ENCODE measurements at places on chromosomes 13 and 19. TPM values are rescaled to one million over a fixed set of nuclear protein-coding genes. Genes with fewer than 3 reads are reported as not detected.

Gene CTU1
- 10.7 TPM for total RNA-seq

Gene NAT14
- total RNA-seq, result 9.2 TPM

DNA sequence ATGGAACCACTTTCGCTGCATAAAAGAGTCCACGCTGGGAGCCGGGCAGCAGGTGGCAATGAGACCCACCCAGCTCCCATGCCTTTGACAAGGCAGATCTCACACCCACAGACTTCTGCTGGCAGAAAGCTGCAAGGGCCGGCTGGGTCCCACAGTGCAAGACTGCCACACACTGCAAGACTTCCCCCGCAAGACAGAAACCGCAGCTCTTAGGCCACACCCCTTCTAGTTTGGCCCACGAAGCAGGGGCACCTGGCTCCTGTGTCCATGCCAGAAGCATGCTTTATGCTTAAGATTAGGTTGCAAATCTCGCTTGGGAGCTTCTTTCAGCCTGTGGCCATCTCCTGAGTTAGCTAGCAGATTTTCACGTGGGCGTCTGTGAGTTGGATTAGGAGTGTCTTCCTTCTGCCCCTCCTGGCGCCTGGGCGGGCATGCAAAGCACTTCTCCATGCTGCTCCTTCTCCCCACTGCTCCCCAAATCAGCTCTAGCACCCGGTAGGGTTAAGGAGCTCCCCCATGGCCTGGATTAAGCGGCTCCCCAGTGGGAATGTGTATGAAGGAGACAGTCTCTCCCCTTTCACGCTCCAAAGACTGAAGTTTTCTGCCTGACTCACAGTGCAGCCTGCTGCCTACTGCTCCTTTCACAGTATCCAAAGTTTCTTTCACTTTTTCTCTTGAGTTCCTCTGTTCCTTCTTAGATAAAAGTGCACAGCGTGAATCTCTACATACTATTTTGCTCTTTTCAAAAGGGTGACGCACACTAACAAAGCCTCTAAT is 17.7 kb downstream of the GPC6 start:
- DNase-seq, result no peak

- DNase-seq, result no peak
Observed at GRCh38 chr13:79501538-79502232, 20.7 kb downstream of the NDFIP2 start.

- DNase-seq, result no peak
Observed at GRCh38 chr19:21910318-21910717, 74.3 kb upstream of the ZNF43 start.

DNA sequence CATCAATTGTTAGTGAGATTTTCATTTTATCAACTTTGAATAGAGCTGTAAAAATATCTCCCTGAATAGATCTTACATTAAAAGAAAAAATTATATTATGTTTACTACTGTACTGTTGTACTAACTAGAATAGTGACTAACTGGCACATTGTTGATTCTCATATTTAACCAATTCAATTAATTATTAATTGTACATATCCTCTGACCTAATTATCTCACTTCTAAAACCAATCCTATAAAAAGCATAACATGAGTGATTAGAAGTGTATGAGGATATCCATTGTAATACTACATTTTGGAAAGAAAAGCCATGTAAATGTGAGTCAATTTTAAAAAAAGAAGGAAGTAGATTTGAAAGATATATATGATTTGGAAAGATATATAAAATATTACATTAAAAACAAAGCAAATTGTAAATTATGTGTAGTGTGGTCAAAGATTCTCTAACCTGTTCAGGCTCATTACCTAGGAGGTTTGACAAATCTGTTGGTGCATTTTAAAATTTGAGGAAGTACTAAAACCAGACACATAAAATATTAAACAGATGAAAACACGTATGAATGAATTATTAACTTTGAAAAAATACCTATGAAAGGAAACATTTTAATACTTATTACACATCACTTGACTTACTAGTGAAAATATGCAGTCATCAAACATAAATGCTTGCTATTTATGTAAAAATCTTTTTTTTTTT is 829.8 kb upstream of the SLC10A2 start:
- DNase-seq, result no peak

GRCh38 chr13:73465617-73465971 is 406.8 kb downstream of the KLF5 start:
- no peak for DNase-seq

DNA sequence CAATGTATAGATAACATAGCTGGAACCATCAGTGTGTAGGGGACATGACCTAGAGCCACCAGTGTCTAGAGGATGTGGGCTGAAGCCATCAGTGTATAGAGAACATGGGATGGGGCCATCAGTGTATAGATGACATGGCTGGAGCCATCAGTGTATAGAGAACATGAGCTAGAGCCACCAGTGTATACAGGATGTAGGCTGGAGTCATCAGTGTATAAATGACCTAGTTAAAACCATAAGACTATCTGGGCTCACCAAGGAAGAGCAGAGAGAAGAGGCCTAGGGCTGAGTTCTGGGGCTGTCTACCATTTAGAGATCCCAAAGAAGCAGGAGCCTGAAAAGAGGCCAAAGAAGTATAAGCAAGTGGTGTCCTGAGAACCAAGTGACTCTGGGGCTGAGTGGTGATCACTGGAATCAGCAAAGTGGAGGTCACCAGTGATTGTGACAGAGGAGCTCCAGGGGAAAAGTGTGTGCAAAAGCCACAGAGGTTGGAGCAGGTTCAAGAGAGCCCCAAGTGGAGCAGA is 41.0 kb downstream of the RFX2 start:
- no peak for DNase-seq

DNA sequence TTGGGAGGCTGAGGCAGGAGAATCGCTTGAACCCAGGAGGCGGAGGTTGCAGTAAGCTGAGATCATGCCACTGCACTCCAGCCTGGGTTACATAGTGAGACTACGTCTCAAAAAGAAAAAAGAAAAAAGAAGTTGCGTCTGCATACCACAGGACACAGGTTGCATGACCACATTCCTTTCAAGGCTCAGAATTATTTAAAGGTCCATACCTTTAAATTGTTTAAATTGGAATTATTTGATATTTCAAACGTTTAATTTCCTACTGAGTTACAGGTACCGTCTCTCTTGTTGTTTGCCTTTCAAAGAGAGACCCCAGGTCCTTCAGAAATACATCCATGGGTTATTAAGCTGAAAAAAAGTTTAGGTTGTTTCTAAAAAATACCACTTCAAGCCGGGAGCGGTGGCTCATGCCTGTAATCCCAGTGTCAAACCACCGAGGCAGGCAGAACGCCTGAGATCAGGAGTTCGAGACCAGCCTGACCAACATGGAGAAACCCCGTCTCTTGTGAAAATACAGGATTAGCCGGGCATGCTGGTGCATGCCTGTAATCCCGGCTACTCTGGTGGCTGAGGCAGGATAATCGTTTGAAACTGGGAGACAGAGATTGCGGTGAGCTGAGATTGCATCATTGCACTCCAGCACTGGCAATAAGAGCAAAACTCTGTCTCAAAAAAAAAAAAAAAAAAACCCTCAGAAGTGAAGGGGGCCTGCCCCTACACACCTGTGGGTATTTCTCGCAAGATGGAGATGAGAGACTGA is 18.6 kb downstream of the ZNF816 start:
- DNase-seq, result no peak

GRCh38 chr19:18777301-18778075 is 13.6 kb downstream of the COMP start:
- no peak for DNase-seq

Gene ZMYM2
- total RNA-seq, result 60.8 TPM

- DNase-seq, result no peak
Observed at GRCh38 chr13:23671377-23671776, 101.2 kb downstream of the TNFRSF19 start.

- no peak for DNase-seq
Observed at GRCh38 chr13:53010374-53011105, 18.1 kb upstream of the OLFM4 start.

- no peak for DNase-seq
Observed at GRCh38 chr19:49287141-49287770, 37.7 kb downstream of the SLC6A16 start.

- DNase-seq, result no peak
Observed at GRCh38 chr13:34733721-34734120, 208.3 kb upstream of the NBEA start.

- peak; percentile 73 for DNase-seq
Observed at GRCh38 chr13:113034451-113035212, 65.6 kb downstream of the MCF2L start.

DNA sequence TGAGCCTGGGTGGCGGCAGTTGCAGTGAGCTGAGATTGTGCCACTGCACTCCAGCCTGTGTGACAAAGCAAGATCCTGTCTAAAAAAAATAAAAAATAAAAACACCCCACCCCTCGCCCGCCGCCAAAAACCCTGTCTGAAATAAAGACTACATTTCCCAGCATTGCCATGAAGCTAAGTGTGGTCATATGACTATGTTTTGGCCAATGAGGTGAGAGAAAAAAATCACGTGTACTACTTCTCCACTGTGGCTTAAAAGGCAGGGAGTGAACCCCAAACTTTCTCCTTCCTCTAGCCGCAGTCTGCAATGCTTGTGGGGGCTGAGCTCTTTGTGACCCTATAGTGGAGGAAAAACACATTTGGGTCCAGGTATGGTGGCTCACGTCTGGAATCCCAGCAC is 54.9 kb downstream of the COLGALT1 start:
- DNase-seq, result no peak
